ENCODE measurements at places on chromosomes 3 and 15. TPM values are rescaled to one million over a fixed set of nuclear protein-coding genes. Genes with fewer than 3 reads are reported as not detected.

- no peak overlapping the region for H3K27ac ChIP-seq
- no peaks in the 10 kb centered on the region for H3K4me1 ChIP-seq
- no peak overlapping the region for H3K4me3 ChIP-seq
- no peak for DNase-seq
- no peaks in the 10 kb centered on the region for H3K27me3 ChIP-seq
Observed at GRCh38 chr15:53031469-53031868, 241.3 kb upstream of the ONECUT1 start.

Gene HHATL
- not detected for total RNA-seq

Gene SCN11A
- 0.05 TPM for total RNA-seq

- peak overlapping the region; percentile 41 for H3K27ac ChIP-seq
- peaks cover 80% of the 10 kb centered on the region for H3K4me1 ChIP-seq
- H3K4me3 ChIP-seq: peak overlapping the region; percentile 47
- no peak for DNase-seq
Observed at GRCh38 chr15:63195569-63196015, 6.2 kb downstream of the RAB8B start.

Measured in activated T-helper 1 cell treated with anti-CD3 and anti-CD28 coated beads, Interleukin-12 subunit alpha, Interleukin-12 subunit beta, Interleukin-2, Interleukin-4 antibody, amounts not matched to agents 30 ng/mL and 10 ng/mL and 1 ng/mL, durations not matched to agents 14 hours and 24 hours and 36 hours (primary cell).